Kidney epithelial cell (primary cell): ENCODE measurements at places on chromosomes 4 and X.

DNA sequence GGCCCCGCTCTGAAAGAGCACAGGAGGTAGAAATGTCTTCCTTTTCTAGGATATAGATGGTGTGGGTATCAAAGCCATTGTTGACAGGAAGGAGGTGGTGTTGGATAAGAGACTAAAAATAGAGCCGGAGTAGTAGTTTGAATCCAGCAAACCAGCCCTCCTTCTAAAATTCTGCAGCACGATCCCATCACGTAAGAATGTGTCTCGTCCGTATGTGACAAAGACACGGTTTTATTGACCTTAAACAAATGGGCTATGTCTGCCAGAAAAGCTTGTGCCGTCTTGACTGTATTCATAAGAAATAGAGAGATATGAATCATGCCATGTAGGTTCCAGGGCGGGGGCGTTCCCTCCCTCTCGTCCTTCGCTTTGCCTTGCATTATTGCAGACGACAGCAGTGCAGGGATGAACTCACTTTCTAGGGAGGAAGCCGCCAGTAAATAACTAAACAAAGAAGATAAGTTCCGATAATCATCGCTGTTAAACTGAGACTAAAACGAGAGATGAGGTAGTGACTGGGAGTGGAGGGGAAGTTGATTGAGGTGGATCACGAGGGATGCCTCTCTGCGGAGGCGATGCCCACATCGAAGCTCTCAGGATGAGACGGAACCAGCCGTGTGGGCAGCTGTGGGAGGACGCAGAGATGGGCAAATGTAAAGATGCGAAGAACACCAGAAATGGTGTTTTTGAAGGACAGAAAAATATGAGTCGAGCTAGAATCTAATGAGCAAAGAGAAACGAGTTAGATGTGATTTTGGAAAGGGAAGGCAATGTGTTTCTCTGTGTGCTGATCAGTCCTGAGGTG, 3.4 kb downstream of the TENM3 start:
- DNase-seq = no peak

- DNase-seq = no peak
Observed at GRCh38 chrX:16603822-16604221, 46.1 kb upstream of the S100G start.

DNA sequence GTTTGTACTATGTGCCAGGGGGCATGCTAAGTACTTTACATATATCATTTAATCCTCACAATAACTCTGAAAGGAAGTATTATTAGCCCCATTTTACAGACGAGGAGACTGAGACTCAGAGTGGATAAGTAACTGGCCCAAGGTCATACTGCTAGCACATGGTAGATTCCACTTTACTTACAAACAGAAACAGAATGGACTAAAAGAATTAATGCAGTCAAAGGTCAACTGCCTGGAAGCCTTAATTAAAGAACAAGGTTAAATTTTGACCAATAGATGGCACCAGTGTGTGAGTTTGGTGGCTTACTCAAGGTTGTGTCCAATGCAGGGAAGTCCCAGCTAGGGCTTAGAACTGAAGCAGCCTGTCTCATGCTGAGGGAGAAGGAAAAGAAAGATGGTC, 4.7 kb downstream of the RIPPLY1 start:
- DNase-seq = no peak

DNA sequence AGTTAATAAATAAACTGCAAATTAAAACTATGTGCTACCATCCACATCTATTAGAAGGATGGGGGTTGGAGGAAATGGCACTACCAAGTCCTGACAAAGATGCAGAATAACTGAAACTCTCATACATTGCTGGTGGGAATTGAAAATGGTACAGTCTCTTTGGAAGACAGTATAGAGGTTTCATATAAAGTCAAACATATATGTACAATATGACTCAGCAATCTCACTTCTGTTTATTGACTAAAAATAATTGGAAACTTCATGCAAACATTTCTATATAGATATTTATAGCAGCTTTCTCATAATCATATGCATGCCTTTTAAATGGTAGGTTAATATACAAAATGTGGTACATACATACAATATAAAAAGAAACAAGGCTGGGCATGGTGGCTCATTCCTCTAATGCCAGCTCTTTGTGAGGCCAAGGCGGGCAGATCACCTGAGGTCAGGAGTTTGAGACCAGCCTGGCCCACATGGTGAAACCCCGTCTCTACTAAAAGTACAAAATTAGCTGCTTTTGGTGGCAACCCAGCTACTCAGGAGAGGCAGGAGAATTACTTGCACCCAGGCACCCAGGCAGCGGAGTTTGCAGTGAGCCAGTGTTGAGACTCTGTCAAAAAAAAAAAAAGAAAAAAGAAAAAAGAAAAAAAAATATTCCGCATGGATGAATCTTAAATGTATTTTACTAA, 225.0 kb upstream of the CXXC4 start:
- no peak for DNase-seq

- DNase-seq = no peak
Observed at GRCh38 chrX:67587946-67588624, 44.3 kb downstream of the AR start.

DNA sequence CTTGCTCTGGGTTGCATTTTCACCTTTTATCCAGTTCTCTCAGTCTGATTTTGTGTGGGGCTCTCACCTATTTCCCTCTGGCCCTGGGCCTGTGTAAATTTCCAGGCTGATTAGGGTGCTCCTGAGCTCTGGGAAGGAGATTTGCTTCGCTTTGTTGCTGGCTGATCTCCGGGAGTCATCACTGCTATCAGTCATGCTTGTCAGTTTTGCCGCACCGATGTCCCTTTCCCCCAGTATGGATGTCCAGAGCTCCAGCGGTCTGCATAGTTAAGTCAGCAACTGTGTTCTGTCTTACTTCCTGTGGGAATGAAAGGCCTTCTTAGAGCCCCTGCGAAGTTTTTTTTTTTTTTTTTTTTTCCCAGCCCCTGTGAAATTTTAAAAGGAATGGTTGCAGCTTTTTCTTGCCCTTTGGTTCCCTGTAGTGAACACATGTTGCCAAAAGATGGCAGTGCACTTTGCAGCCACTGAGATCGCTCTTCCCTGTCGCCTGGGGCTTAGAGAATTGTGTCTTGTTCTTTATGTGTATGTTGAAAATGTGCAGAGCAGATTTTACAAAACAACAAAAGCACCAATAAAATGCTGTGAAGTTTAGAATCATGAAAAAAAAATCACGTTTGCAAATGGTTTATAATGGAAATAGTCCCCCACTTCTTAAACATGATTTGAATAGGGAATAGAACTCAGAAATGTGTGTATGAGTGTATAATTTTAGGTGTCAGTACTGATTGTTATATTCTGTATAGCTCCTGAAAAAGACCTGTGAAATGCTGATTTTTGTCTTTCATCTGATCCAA, 109.1 kb upstream of the SLC4A4 start:
- no peak for DNase-seq

DNA sequence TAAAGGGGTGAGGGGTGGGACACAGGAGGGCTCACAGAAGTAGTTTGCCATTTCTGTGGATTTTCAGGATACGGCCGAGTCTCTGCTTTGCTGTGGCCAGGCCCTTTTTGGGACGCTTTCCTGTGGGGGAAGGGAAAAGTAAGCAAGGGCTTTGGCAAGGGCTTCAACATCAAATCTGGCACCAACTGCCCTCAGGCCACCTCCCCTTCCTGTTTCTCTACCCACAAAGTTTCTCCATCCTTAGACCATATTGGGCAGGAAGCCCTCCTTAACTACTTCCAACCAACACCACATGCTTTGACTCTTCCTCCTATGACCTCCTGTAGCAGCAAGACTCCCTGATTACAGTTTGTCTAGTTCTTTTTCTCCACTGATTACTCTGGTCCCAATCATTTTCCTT, 105.1 kb downstream of the PHF8 start:
- DNase-seq = no peak
